ENCODE measurements at places on chromosomes 6 and 20. TPM values are rescaled to one million over a fixed set of nuclear protein-coding genes. Genes with fewer than 3 reads are reported as not detected.
A peak's percentile ranks its signal among the peaks of the same experiment; 100 is the strongest.

GRCh38 chr6:165455488-165455887 is 146.1 kb upstream of the C6orf118 start:
- H3K4me3 ChIP-seq = no peak overlapping the region
- no peaks in the 10 kb centered on the region for H3K27me3 ChIP-seq
- H3K36me3 ChIP-seq = no peaks in the 10 kb centered on the region
- DNase-seq = no peak
- no peaks in the 10 kb centered on the region for H3K4me1 ChIP-seq

Gene PTPN1
- 30.3 TPM for total RNA-seq

Gene CCN6
- total RNA-seq = not detected

- H3K27ac ChIP-seq = no peak overlapping the region
- H3K36me3 ChIP-seq = no peaks in the 10 kb centered on the region
- H3K4me3 ChIP-seq = no peak overlapping the region
- no peaks in the 10 kb centered on the region for H3K27me3 ChIP-seq
Measured at GRCh38 chr6:1670711-1671462, 61.2 kb downstream of the FOXC1 start.

DNA sequence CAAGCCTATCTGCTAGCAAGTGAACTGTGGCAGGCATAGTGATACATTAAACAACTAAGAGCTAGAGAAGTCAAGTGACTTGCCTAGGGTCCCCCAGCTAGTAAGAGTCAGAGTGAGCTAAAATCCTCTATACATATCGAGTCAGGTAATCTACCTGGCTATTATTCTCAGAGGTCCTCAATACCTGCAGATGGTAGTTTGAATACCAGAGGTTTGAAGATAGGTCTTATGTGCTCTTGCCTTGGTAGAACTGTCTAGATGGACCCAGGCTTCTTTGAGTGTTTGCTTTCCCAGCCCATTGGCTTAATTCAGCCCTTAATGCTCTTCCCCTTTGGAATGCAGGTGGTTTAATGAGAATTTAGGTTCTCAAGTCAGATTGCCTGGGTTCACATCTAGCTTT is 1.1 kb downstream of the ERGIC3 start:
- DNase-seq = no peak
- H3K27me3 ChIP-seq = no peaks in the 10 kb centered on the region
- H3K4me3 ChIP-seq = peak overlapping the region; percentile 92
- H3K4me1 ChIP-seq = peaks cover 21% of the 10 kb centered on the region
- no peak overlapping the region for H3K27ac ChIP-seq

Gene RBM24
- 0.61 TPM for total RNA-seq

DNA sequence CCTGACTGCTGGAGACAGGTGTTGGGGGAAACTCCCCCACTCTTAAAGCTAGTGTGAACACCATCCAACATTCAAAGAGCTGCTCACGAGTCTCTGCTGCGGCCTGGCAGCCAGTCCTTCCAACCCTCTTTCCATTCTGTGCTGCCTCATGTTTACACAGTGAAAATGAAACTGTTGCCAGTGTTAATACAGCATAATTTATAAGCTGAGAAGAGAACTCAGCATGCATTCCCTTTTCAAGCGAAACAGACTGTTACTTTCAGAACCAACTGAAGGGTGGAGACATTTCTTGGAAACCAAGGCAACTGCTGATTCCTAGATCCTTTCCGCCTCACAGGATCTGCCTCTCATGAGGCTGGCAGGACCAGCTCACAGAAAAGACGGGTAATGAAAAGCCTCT is 533.8 kb upstream of the ID4 start:
- no peaks in the 10 kb centered on the region for H3K36me3 ChIP-seq
- H3K27me3 ChIP-seq = no peaks in the 10 kb centered on the region
- H3K27ac ChIP-seq = peak overlapping the region; percentile 20
- H3K4me3 ChIP-seq = no peak overlapping the region
- no peaks in the 10 kb centered on the region for H3K4me1 ChIP-seq
- no peak for DNase-seq

Measured in esophagus squamous epithelium (tissue), 5 donors.